Endodermal cell (in vitro differentiated cells): ENCODE measurements at places on chromosomes 7 and 10. TPM values are rescaled to one million over a fixed set of nuclear protein-coding genes. Genes with fewer than 3 reads are reported as not detected.

DNA sequence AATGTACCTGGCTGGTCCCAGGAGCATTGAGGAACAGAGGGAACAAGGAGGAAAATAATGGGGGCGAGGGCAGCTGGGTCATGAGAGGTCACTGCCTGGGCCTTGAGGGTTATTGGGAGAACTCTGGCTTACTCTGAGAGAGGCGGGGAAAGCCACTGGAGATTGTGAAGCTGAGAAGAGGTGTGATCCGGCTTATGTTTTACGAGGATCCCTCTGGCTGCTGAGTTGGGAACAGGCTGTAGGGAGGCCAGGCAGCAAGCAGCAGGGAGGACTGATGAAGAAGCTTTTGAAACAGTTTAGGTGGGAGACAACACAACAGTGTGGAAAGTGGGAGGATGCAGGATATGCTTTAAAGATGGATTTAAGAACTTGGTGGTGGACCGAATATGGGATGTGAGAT lies 87.3 kb downstream of the FANK1 start:
- no peak for DNase-seq
- no peaks in the 10 kb centered on the region for H3K27me3 ChIP-seq
- H3K4me3 ChIP-seq: no peak overlapping the region
- no peak overlapping the region for H3K27ac ChIP-seq

DNA sequence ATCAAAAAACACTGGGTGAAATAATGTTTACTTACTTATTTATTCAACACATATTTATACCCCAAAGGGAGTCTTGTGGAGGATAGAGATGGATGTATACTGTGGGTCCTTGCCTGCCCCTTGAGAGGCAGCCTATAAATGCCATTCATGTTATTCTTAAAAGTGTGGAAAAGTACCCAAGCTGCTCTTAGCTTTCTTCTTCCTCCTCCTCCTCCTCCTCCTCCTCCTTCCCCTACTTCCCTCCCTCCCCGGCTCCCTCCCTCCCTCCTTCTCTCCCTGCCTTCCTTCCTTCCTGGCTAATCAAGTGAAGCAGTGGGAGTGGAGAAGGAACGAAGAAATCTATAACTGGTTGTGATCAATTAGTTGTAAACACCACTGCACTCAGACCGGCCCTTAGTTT lies 21.2 kb upstream of the IGF2BP3 start:
- no peak overlapping the region for H3K4me3 ChIP-seq
- no peaks in the 10 kb centered on the region for H3K36me3 ChIP-seq
- DNase-seq: no peak
- no peak overlapping the region for H3K27ac ChIP-seq
- H3K4me1 ChIP-seq: no peaks in the 10 kb centered on the region

GIMAP6 gene
- total RNA-seq: not detected in 3 replicates

SPDYE1 gene
- total RNA-seq: 0.15 TPM in 1 of 2 replicates, not detected in the other

GRCh38 chr10:123301077-123301857 lies 147.1 kb downstream of the BUB3 start:
- H3K36me3 ChIP-seq: no peaks in the 10 kb centered on the region
- H3K27me3 ChIP-seq: no peaks in the 10 kb centered on the region
- peak overlapping the region; percentile 93 for H3K27ac ChIP-seq
- H3K4me3 ChIP-seq: no peak overlapping the region

DNA sequence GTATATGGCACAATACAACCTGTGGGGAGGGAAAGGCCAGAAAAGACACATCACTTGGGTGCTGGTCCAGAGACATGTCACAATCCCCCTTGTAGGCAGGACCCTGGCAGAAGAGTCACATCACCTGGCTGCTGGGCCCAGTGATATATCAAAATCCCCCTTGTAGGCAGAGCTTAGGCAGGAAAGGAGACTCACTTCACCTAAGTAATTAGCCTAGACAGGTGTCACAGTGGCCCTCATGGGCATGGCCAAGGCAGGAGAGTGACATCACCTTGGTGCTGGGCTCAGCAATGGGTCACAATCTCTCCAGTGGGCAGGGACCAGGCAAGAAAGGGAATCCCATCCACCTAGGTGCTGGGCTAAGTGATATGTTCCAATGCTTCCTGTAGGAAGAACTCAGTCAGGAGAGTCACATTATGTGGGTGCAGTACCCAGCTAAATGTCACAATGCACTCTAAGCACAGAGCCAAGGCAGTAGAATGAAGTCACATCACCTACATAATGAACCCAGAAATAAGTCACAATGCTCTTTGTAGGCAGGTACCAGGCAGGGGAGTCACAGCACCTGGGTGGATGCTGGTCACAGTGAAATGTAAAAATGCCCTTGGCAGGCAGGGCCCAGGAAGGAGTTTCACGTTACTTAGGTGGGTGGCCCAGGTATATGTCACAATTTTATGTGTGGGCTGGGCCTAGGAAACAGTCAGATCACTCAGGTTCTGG lies 18.9 kb upstream of the ZNF736 start:
- no peak overlapping the region for H3K27ac ChIP-seq
- no peaks in the 10 kb centered on the region for H3K4me1 ChIP-seq
- no peaks in the 10 kb centered on the region for H3K36me3 ChIP-seq
- no peak overlapping the region for H3K4me3 ChIP-seq
- no peak for DNase-seq
